HCT116 (cell line): ENCODE measurements at places on chromosomes 16 and 17. TPM values are rescaled to one million over a fixed set of nuclear protein-coding genes. Genes with fewer than 3 reads are reported as not detected.

Gene TBC1D3E
- total RNA-seq: not detected

Gene CDK3
- total RNA-seq: 7.1 TPM

Gene CENPX
- 184 TPM for total RNA-seq

Gene TBC1D3G
- not detected for total RNA-seq

Gene RUNDC3A
- total RNA-seq: 0.61 TPM

Gene PAQR4
- 45.6 TPM for total RNA-seq

Gene IRF8
- 0.61 TPM for total RNA-seq

Gene TUBD1
- total RNA-seq: 13.0 TPM

Gene TBC1D3
- not detected for total RNA-seq

Gene MAPK7
- total RNA-seq: 15.3 TPM

GRCh38 chr16:86558355-86559193, 3.5 kb upstream of the MTHFSD start:
- DNase-seq: no peak
- peaks cover 9% of the 10 kb centered on the region for H3K4me1 ChIP-seq
- H3K27ac ChIP-seq: no peak overlapping the region
- H3K36me3 ChIP-seq: no peaks in the 10 kb centered on the region; the same call in 1 of the 2 replicates
- H3K4me3 ChIP-seq: no peak overlapping the region
- H3K27me3 ChIP-seq: peaks cover 4% of the 10 kb centered on the region; the same call in 1 of the 2 replicates

GRCh38 chr16:17368951-17369350, 101.8 kb downstream of the XYLT1 start:
- no peaks in the 10 kb centered on the region for H3K36me3 ChIP-seq
- H3K4me1 ChIP-seq: no peaks in the 10 kb centered on the region
- no peak overlapping the region for H3K27ac ChIP-seq

GRCh38 chr16:48452991-48453760, 68.0 kb upstream of the SIAH1 start:
- H3K4me3 ChIP-seq: no peak overlapping the region
- H3K27me3 ChIP-seq: no peaks in the 10 kb centered on the region
- H3K27ac ChIP-seq: no peak overlapping the region
- no peak for DNase-seq
- H3K4me1 ChIP-seq: peaks cover 7% of the 10 kb centered on the region

- no peak overlapping the region for H3K27ac ChIP-seq
- no peaks in the 10 kb centered on the region for H3K36me3 ChIP-seq
- no peaks in the 10 kb centered on the region for H3K27me3 ChIP-seq
Measured at GRCh38 chr16:56327071-56327928, 98.0 kb downstream of the AMFR start.

DNA sequence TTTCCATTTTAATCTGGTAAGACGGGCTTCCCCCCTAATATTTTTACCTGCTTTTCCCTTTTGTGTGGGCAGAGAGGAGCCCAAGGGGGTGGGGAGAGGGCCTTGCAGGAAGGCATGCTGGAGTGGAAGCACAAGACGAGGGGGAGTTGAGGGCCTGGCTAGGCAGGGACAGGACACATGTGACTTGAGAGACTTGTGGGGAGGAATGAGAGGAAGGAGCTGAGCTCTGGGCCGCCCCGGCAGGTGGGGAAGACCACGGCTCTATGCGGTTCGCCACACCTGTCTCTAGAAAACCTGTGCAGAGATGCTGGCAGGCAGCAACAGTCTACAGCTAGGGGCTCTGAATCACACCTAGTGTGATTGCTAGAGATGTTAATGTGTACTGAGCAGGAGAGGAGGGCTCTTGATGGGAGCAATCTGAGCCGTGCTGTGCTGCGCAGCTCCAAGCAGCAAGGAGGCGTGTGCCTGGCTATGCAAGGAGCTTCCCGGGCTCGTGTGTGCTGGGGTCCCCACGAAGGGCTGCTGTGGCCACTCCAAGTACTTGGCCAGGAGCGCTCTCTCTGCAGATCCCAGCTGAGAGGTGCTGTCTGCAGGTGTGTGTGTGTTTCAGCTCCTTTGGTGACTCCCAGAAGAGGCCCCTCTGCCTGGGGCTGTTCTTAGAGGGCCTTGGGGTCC, 50.2 kb downstream of the PDPK1 start:
- H3K27me3 ChIP-seq: no peaks in the 10 kb centered on the region
- DNase-seq: no peak
- no peak overlapping the region for H3K27ac ChIP-seq
- peaks cover 23% of the 10 kb centered on the region; the same call in 1 of the 2 replicates for H3K36me3 ChIP-seq
- no peaks in the 10 kb centered on the region for H3K4me1 ChIP-seq

- no peak overlapping the region for H3K27ac ChIP-seq
- DNase-seq: no peak
- H3K4me1 ChIP-seq: peaks cover 7% of the 10 kb centered on the region
- no peak overlapping the region for H3K4me3 ChIP-seq
- H3K36me3 ChIP-seq: no peaks in the 10 kb centered on the region
- no peaks in the 10 kb centered on the region; the same call in none of the 2 replicates for H3K27me3 ChIP-seq
Measured at GRCh38 chr16:85089525-85089924, 22.7 kb downstream of the CIBAR2 start.

DNA sequence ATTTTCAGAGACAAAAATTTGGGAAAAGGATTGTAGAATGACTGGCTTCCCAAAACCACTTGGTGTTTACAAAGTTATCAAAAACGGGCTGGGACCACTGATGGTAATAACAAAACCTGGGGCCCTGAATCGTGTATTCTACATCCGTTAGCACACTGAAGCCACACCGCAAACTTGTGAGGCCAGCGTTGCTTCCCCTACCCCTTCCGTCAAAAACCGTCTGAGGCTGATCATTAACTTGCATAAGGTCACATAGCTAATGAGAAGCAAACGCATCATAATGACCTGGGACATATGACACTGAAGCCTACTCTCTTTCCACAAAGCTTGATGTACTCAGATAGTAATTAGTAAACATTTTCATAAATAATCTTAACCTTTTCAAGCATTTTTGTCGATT, 704.3 kb downstream of the MAF start:
- no peaks in the 10 kb centered on the region for H3K36me3 ChIP-seq
- no peak for DNase-seq
- no peaks in the 10 kb centered on the region for H3K4me1 ChIP-seq
- no peak overlapping the region for H3K4me3 ChIP-seq
- H3K27ac ChIP-seq: no peak overlapping the region
- H3K27me3 ChIP-seq: no peaks in the 10 kb centered on the region

DNA sequence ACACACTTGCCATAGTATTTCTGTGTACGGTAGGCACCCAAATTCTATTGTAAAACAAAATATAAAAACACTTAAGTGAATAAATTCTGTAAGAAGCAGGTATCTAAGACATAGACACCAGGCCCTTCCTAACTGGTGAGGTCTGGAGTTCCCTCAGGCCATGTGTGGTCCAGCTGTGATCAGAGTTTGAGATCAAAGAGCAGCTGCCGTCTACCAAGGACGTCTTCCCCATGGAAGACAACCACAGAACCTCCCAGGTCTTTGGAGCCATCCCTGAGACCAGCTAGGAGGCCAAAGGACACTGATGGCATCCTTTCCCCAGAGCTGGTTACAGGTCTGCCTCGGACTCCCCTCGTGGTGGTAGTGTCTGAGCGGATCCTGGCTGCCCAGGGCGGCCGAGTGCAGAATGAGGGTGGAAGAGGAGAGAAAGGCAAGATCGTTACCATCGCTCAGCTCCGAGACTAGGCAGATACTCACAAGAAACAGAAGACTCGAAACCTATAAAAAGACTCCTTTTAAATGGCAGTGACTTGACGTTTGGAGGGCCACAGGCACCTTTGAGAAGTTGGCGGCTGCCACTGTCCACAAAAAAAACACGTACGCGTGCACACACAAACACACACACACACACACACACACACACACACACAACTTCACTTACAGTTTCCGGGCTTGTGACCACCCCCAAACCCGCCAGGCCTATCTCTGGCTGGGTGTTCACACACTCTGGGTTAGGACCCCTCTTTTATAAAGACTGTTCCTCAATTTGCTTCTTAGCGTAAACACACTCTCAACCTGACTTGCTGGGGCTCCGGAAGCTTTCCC, 7.5 kb downstream of the TIMP2 start:
- no peak for DNase-seq
- H3K27me3 ChIP-seq: no peaks in the 10 kb centered on the region
- H3K36me3 ChIP-seq: peaks cover 5% of the 10 kb centered on the region
- no peak overlapping the region for H3K4me3 ChIP-seq
- H3K4me1 ChIP-seq: peaks cover 44% of the 10 kb centered on the region

- H3K27me3 ChIP-seq: no peaks in the 10 kb centered on the region
- no peaks in the 10 kb centered on the region for H3K4me1 ChIP-seq
- DNase-seq: no peak
- no peak overlapping the region for H3K4me3 ChIP-seq
Measured at GRCh38 chr16:48335961-48336360, 49.3 kb downstream of the SIAH1 start.

DNA sequence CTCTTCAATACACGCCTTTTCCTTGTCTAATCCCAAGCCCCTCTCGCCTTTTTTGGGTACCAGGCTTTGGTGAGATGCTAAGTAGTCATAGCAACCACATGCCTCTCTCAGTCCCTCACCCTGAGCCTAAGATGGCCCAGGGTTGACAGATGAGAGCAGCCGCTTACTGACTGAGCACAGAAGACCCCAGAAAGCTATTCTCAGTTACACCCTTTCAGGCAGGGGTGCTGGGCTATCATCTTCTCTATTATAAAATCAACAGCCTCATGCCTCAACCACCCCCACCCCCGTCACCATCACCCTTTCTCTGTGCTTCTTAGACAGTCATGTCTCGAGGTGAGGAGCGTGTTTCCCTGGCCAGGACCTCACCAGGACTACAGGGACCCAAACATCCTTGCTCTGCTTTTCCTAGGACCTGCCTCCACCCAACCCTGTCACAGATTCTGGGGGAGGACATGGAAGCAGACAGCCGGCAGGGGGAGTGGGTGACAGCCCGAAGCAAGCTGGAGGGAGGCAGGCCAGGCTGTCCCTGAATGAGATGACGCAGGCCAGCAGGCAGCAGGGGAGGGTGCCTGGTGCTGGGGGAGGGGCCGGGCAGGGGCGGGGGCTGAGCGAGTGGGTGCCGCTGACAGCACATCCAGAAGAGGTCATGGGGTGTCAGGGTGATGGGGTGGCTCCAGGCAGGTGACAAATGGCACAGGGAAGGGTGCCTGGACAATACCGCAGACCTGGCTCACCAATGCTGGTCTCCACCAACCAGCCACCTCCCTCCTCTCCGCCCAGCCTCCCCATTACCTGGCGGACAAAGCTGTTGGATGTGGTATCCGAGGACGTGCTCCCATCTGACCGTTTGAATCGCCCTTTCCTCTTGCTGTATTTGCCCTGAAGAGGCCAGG, 3.1 kb downstream of the CACNB1 start:
- H3K36me3 ChIP-seq: peaks cover 4% of the 10 kb centered on the region; the same call in 1 of the 2 replicates
- no peaks in the 10 kb centered on the region for H3K27me3 ChIP-seq
- no peak overlapping the region for H3K4me3 ChIP-seq
- H3K27ac ChIP-seq: no peak overlapping the region
- DNase-seq: no peak
- peaks cover 19% of the 10 kb centered on the region for H3K4me1 ChIP-seq

GRCh38 chr16:52515068-52515671, 31.8 kb downstream of the TOX3 start:
- H3K4me1 ChIP-seq: no peaks in the 10 kb centered on the region
- H3K4me3 ChIP-seq: no peak overlapping the region
- no peaks in the 10 kb centered on the region for H3K36me3 ChIP-seq
- H3K27me3 ChIP-seq: no peaks in the 10 kb centered on the region
- no peak for DNase-seq
- no peak overlapping the region for H3K27ac ChIP-seq

DNA sequence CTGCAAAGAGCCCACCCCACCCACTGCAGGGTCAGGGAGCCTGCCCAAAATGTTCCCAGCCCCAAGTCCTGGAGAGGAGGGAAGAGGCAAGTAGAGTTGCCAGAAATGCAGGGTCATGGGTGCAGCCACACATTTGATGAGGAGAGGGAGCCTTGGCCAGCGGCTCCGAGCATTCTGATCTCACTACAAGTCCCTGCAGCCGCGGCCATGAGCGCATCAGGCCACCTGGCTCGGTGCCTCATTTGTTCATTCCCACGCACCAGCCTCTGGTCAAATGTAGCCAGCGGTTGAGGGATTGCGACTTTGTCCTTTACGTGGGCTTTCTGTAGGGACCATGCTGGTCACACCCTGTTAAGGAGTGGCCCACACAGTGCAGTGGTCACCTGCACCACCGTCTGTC, 48.7 kb downstream of the PGS1 start:
- H3K27ac ChIP-seq: no peak overlapping the region
- H3K36me3 ChIP-seq: peaks cover 24% of the 10 kb centered on the region
- no peaks in the 10 kb centered on the region for H3K4me1 ChIP-seq
- no peaks in the 10 kb centered on the region for H3K27me3 ChIP-seq

DNA sequence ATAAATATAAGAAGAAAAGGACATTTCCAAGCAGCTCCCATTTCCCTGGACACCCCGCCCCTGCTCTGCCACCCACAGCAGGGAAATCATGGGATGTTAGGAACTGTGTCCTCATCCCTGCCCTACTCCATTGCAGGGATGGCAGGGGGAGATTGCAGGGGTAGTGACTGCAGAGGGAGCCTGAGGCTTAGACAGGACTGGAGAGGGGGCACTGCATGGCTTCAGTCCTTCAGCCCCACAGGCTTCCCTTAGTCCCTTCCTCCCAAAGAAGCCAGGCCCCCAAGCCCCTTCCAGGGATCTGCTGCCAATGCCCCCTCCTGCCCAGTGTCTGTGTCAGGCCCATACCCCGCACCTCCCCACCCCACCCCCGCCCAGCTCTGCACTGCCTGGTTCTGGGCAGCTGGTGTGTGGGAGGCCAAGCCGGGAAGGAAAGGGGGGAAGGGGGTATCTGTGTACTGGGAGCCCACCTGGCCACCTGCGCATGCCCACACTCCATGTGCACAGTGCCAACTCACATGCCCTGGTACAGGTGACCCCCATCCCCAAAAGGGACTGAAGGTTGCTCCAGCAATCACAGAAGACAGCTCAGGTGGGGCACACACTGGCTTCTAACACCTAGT, 3.3 kb downstream of the RUNDC3A start:
- H3K27me3 ChIP-seq: no peaks in the 10 kb centered on the region
- H3K4me1 ChIP-seq: peaks cover 6% of the 10 kb centered on the region; the same call in 1 of the 2 replicates
- H3K4me3 ChIP-seq: no peak overlapping the region
- DNase-seq: no peak
- H3K36me3 ChIP-seq: no peaks in the 10 kb centered on the region

DNA sequence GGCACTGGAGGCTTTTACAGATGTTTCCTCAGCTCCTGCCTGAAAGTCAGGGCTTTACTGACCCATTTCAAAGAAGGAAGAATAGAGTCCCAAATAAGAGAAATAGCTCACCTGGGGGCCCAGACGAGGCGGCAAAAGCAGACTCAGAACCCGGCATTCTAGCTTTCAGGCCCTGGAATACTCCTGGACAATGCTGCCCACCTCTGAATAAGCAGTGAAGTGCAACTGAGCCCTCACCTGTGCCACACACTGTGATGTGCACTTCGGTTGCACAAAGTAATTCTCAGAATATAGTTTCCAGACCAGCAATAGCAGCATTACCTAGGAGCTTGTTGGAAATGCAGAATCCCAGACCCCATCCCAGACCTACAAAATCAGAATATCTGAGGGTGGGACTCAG, 54.6 kb downstream of the ZNF423 start:
- no peaks in the 10 kb centered on the region for H3K36me3 ChIP-seq
- no peaks in the 10 kb centered on the region for H3K4me1 ChIP-seq
- H3K4me3 ChIP-seq: no peak overlapping the region
- peaks cover 29% of the 10 kb centered on the region for H3K27me3 ChIP-seq
- H3K27ac ChIP-seq: no peak overlapping the region

GRCh38 chr17:31085563-31085962, 9.2 kb upstream of the NF1 start:
- no peak overlapping the region for H3K27ac ChIP-seq
- no peaks in the 10 kb centered on the region for H3K4me1 ChIP-seq
- DNase-seq: no peak
- H3K4me3 ChIP-seq: no peak overlapping the region
- H3K27me3 ChIP-seq: no peaks in the 10 kb centered on the region
- H3K36me3 ChIP-seq: no peaks in the 10 kb centered on the region
